ENCODE measurements at places on chromosomes 16 and 17. TPM values are rescaled to one million over a fixed set of nuclear protein-coding genes. Genes with fewer than 3 reads are reported as not detected.

DNA sequence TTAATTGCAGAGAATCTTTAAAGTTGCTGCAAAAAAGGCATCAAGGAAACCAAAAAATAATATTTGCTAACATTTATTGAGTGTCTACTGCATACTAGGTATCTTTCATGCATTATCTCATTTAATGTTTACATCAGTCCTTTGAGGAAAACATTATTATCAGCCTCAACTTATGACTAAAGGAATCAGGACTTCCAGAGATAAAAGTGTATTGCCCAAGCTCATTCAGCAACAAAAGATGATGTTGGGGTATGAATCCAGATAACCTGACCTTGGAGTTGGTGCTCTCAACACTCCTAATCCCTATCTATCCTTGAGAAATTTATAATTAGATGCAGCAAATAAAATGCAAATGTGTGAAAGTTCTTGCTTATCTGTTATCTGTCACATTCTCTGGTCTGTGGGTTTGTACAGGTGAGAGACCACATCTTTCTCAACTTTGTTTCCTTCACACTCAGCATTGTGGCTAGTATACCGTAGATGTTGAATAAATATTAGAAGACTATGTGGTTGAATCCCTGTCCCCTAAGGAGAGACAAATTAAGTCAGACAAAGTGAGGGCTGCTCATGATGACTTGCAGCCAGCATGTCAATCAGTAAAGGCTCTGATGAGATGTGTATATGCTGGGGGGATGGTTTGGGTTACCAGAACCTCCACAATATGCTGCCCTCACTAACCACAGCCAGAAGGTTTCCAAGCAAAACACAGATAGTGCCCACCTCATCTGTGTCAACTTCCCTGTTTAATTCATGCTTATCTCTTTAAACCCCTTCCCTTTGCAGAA lies 82.6 kb downstream of the NOG start:
- DNase-seq, result no peak

DNA sequence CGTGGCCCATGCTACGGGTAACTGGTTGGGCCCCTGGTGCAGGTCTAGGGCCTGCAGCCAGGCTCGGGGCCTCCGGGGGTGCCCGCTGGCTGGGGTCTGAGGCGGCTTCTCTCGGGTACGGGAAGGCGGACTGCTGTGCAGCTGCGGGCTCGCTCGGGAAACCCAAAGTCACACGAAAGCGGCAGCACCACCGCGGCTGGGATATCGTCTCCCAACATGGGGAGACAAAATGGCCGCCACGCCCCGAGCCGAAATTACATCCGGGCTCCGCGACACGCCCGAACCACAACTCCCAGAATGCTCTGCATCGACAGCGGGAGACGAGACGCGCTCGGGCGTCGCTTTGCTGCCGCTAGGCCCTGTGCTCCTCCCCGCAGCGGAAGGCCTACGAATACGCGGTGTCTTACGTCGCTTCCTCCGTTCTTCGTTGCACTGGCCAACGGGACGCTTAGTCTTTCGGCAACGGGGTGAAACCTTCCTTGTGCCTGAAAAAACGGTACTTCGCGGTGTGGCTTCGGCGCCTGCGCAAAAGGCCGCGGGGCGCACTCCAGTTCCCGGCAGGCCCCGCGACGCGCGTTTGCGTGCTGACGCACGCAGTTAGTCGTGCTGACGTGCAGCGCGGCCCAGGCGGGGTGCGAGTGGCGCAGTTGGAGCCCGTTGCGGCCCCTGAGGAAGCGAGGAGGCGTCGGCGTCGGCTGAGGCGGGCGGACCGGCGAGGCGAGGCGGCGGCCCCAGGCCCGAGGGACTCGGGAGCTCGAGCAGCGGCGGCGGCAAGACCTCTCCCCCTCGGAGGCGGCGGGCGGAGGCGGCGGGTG lies at the start of gene SRRM2:
SRRM2 (plus strand) TSS at position 604 of the 815 bp plus-strand sequence. CDS start 3,727 bp downstream, outside the sequence.
- peak; percentile 95 for DNase-seq

GRCh38 chr17:77509089-77509488 lies 368.3 kb downstream of the SEC14L1 start:
- DNase-seq, result no peak

DNA sequence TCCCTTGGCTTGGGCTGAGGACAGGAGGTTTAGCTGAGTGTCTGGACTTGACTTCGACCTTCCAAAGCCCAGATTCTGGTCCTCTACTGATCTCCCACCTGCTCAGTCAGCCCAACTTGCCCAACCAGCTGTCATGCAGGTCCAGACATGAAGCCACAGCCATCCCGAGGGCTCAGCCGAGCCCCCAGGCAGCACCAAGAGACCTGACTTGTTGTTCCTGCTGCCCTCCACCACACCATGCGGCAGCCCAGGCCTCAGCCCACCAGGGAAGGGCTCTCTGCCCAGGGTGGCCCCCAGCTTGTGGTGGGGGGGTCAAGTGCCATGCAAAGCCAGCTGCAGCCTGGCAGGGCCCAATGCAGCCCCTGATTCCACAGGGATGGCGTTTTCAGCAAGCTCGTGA lies 17.2 kb upstream of the CACNG4 start:
- DNase-seq, result no peak

GRCh38 chr17:40190197-40191021 lies 13.1 kb downstream of the RAPGEFL1 start:
- no peak for DNase-seq

DNA sequence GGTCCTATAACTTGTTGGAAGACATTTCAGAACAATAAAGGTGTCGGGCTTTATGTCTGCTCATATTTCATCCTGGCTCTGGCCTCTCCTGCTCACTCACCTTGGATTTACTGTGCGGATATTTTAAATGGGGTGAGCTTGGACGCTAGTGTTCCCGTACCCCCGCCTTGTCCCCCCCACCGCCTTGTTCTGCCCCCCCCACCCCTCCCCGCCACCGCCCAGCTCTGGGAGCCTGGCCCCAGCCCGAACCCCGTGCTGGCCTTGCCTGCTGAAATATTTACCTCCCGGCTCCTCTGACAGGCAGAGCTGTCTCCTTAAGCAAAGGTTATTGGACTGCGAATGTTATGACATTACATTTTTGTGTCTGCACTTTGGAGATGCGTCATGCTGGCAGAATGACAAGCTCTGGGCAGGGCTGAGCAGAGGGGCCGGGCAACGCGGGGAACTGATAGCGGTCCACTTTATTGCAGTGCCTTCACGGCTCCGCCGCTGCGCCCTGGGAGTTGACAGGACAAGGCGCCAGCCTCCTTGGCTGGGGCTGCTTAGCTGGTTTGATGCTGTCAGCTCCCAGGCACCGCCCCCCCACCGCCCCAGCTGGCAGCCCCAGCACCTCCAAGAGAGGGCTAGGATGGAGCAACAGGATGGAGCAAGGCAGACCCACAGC lies 222.5 kb upstream of the GSE1 start:
- DNase-seq, result peak; percentile 90

Gene SLFN11
- total RNA-seq, result 22.7 TPM

Gene HBQ1
- total RNA-seq, result not detected
